ENCODE measurements at places on chromosomes 5 and 9.

DNA sequence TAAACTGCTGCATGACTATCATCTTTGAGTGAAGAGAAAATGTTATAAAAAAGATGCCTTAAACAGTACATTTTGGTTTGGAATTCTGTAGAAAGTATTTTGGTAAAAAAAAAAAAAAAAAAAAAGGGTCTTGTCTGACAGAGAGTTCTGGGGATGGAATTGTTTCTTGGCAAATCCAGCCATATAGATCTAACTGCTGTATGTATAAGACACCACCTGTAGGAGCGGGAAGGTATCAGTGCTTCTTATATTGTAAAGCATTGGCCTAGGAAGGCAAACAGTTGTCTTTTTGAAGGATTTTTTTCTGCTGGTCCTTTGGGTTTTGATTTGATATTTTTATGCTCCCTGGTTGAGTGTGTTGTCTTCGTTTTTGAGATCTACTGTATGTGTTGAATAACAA is 2.8 kb downstream of the PURA start:
- no peak for DNase-seq

GRCh38 chr5:135449644-135450043 is 2.5 kb upstream of the DCANP1 start:
- no peak for DNase-seq

DNA sequence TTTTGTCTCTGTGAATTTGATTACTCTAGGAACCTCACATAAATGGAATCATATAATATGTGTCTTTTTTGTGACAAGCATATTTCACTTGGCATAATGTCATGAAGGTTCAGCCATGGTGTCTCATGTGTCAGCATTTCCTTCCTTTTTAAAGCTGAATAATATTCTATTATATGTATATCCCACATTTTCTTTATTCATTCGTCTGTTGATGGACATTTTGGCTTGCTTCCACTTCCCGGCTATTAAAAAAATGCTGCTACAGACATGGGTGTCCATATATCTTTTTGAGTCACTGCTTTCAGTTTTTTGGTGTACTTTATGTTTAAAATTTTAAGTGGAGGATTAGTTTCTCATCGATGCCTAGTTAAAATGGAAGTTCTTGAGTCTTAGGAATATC is 59.8 kb upstream of the C5orf63 start:
- no peak for DNase-seq

GRCh38 chr9:94782355-94783101 is 56.0 kb downstream of the AOPEP start:
- no peak for DNase-seq

GRCh38 chr9:69674716-69675438 is 2.7 kb upstream of the APBA1 start:
- no peak for DNase-seq

DNA sequence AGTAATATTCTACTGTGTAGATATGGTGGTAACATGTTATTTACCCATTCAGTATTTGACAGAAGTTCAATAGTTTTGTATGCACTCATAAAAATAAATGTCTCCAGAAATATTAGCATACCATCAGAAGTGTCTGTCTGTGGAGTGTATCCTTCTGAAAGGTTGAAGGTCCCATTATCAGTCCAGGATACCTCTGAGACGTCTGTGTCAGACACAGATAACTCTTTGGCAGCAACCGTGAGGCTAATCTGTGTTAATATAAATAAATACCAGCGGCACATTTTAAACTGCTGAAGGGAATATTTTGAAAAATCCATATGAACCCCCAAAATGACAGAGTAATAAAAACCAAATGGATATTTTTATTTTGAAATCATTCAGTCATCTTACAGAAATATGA is 11.9 kb upstream of the ZNF622 start:
- DNase-seq = no peak

DNA sequence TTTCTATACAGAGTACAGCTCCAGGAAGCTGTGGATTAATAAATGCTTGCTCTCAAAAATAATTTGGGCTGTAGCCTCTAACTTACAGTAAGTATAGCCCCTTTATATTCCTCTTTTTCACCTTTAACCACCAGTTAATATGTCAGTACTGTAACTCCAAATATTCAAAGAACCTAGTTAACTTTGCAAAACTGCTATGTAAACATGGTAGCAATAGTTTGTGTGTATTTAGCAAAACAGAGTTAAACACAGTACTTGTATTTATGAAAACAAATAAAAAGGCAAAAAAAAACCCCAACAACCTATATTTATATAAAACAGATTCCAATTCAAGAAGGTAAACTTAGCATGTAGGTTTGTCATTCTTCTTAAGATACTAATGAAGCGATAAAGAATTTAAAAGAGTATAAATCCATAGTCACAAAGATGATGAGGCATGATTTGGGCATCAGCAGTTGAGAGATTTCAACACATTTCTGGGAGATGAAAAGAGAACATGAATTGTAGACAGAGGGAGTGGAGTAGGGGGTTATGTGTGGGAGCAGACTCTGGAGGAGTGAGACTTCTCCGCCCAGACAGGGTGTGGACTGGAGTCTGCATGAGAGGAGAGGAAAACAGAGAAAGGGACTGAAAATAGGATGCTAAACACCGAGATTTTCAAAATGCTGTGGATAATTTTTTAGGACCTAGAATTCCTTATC is 47.0 kb upstream of the F2RL1 start:
- no peak for DNase-seq

GRCh38 chr5:84016085-84016484 is 295.4 kb upstream of the HAPLN1 start:
- DNase-seq = no peak

DNA sequence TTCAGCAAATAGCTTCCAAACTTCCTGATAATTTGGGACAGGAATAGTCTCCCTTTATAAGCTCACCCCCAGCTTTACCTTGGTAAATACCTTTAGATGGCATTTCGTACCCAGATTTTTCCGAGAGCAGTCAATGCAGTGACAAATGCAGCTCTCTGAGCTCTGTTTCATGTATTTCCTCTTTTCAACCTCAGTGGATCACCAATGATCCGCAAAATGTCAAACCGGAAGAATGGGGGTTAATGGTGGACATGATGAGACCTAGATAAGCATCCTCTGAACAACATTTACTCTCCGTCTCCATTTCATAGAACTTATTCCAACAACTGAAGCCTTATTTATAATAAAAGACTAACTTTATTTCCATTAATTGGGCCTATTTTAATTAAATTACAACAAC is 227.3 kb downstream of the MCTP1 start:
- DNase-seq = no peak

DNA sequence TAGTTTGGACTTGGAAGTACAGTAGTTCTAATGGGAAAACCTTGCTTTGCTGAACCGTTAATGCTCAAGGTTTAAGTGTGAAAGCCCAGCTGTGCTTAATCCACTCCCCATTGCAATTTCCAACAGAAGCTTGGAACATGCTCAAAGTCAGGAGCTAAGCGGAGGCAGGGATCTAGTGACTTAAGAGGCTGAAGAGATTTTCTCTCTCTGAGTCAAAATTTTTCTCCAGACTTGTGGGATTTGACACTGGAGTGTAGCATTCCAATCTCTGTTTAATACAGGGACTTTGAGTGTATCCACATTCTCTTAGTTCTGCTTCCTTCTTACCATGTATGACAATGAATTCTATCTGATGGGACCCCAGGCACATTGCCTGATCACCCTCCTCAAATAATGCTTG is 471.8 kb downstream of the KIF4B start:
- DNase-seq = no peak

- no peak for DNase-seq
Observed at GRCh38 chr9:131737426-131737825, 2.5 kb downstream of the RAPGEF1 start.

All from SHP77 (cell line).